IPS DF 6.9 (cell line): ENCODE measurements at places on chromosomes 6 and 20.

- no peak for DNase-seq
These were observed 12.0 kb upstream of the OR2B2 start for GRCh38 chr6:27924179-27924578.

DNA sequence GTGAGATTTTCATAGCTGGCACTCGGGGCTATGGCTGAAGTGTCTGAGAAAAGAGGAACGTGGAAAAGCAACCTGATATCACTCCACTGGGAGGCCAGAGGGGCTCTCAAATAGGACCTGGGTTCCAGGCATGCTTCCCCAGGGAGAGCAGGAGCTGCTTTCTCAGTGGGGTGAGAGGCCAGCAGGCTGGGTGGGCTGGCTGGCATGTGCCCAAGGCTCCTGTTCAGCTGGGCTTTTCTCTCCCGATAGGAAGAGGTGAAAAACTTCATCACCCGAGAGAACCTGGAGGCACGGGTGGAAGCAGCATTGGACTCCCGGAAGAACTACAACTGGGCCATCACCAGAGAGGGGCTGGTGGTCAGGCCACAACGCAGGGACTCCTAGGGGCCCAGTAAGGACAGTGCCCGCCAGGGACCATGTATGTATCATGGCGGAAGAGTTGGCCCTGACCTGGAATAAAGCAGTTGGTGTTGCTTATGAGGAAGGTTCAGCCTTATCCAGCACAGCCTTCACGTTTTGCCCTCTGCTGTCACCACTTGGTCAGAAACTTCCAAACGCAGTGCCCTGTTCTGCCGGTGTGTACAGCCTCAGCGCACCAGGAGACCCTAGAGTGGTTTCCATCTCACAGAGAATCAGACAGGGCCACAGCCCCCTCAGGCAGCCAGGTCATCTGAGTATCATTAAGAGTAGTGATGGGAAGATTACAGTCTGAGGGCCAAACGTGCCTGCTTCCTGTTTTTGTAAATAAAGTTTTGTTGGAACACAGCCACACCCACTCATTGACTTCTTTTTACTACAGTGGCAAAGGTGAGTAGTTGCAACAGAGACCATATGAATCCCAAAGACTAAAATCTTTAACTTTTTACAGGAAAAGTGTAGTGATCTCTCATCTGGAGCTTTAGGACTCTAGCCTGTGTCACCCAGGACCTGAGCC is 1.9 kb downstream of the MRPS26 start:
- DNase-seq: no peak

DNA sequence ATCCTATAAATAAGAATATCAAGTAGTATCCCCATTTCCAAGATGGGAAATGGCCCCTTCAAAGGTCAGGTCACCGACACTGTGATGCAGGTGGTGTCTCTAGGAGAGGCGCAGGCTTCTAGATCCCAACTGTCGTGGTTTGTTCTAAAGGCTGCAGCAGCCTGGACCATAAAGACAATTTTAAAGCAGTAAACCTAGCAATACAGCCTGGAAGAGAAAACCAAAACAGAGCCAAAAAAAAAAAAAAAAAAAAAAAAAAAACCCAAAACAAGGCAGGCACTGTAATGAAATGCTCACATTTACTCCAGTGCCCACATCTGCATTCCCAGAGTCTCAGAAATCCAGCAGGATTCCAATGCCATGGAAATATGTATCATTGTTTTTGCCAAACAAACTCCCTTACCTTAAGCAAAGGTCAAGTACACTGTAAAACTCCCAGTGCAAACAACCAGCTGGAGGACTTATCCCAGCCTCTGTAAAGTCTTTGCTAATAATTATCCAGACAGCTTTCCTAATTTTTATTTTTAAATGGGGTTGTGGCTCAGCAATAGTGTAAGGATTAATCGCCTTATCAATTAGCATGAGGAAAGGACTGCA is 98.2 kb downstream of the PSMG4 start:
- DNase-seq: no peak

DNA sequence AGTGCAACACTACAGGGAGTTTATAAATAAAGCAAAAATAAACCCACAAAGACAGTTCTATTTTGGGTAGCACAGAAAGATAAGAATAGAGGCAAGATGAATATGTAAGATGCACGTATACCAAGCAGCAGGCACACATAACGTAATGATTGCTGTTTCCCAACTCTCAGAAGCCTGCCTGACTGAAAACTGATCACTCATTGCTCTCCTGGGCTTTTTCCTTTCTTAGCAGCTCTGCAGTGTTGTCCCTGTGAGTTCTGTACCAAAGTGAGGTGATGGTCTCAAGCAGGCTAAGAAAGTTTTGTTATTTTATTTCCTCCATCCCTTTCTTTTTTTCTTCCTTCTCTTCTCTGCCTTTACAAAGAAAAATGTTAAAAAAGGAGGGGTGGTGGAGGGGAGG is 522.0 kb upstream of the MAN1A1 start:
- DNase-seq: no peak

DNA sequence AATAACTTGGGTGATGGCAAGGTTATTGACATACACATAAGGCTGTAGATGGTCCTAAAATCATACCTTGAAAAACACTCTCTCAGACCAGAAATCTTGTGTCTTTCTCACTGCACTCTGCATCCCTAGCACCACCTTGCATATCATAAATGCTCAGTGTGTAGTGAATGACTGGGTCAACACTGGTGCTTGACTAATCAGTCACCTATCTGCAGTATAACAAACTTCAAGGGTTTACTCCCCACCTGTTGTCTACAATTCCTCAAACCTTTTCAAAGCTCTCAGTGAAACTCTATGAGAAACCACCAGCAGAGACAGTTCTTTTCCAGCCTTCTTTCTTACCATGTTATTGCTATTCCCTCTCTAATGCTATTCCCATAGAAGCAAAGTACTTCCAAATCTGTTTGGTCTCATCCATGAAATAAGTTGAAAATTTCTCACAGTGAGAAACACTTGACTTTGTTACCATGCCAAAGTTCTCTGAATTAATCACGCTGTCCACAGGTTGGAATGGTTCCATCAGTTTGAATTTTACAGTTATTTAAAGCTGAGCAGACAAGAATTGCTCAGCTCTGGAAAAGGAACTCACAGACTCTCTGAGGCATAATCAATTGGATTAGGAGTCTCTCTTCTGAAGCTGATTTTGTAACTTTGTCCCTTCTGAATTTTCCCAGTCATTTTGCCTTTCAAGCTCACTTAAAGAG is 104.8 kb upstream of the EYA4 start:
- DNase-seq: no peak

DNA sequence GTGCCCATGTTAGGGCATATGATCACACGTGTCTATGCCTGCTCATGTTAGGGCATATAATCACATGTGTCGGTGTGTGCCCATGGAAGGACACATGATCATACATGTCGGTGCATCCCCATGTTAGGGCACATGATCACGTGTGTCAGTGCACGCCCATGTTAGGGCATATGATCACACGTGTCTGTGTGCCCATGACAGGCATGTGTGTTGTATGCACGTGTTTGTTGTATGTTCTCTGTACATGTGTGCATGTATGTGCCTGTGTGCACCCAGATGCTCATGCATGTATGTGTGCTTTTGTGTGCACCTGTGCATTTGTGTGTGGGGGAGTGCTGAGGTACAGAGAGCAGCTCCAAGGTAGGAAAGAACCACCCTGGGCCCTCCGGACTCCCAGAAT is 29.8 kb downstream of the YTHDF1 start:
- DNase-seq: no peak

GRCh38 chr20:13131688-13132087 is 89.4 kb upstream of the ISM1 start:
- no peak for DNase-seq

DNA sequence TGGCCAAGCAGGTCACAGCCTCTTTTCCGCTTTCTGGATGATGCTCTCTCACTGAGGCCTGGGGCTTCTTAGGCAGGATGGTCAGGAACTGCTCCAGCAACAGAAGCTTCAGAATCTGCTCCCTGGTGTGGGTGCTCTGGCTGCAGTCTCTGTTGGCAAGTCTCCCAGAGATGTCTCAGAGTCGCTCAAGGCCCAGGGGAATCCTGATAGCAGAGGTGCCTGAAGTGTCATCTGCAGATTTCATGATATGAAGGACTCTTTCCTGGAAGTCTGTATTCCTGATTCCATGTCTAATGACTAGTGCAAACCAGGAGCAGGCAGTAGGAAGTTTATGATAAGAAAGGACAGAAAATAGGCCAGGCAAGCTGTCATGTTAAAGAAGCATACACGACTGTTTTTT is 20.3 kb downstream of the ZSCAN31 start:
- no peak for DNase-seq

- DNase-seq: no peak
These were observed 11.2 kb upstream of the ZSCAN12 start for GRCh38 chr6:28410767-28411166.

DNA sequence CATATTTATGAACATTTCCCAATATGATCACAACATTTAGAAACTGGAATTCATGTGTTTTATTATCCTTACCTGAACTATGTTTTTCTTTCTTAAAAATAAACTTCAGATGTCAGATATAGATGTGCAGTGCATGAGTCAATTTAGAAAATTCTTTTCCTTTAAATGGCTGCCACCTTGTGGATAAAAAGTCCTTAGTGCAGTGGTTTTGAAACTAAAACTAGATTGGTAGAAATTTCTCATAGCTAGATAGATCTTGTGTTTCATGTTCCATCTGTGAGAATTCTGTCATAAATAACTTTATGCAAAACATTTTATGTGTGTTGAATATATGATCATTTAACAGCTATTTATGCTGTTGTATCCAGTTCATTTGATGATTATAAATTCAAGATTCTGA is 134.9 kb downstream of the KLHL32 start:
- DNase-seq: no peak

DNA sequence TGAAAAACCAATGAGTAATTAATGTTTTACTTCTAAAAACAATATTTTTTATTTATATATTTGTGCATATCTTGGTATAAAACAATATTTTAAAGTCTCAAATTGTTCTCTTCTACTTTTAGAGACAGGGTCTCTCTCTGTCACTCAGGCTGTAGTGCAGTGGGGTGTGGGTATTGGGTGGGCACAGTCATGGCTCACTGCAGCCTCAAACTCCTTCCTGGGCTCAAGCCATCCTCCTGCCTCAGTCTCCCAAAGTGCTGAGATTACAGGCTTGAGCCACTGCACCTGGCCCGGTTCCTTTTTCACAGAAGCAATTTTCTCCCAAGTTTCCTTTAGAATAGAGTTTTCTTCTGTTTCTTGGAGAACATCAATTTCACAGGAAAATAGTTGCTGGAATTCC is 102.8 kb downstream of the TMEM242 start:
- DNase-seq: no peak

- no peak for DNase-seq
These were observed 70.2 kb upstream of the SLC22A1 start for GRCh38 chr6:160051390-160051789.

- DNase-seq: no peak
These were observed 85.6 kb downstream of the AIG1 start for GRCh38 chr6:143146186-143146851.

DNA sequence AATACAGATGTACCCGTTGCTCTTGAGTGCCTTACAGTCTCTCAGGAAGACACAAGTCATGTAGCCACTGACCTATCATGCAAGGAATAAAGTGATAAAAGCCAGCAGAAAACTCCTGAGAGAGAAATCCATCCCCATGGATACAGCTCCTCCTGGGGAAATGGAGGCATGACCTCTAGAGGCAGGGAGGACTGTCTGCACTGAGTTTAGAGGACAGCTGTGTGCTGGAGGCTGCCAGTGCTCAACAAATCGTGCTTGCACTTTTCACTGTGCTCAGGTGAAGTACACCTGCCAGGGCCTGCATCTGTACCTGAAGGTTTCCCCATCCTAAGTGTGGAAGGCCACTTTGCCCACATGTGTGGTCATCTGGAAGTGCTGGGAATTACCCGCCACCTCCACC is 12.1 kb downstream of the CD93 start:
- no peak for DNase-seq

GRCh38 chr6:168052291-168052891 is 26.6 kb downstream of the FRMD1 start:
- DNase-seq: no peak

GRCh38 chr6:10175362-10175761 is 239.5 kb downstream of the TFAP2A start:
- DNase-seq: no peak

DNA sequence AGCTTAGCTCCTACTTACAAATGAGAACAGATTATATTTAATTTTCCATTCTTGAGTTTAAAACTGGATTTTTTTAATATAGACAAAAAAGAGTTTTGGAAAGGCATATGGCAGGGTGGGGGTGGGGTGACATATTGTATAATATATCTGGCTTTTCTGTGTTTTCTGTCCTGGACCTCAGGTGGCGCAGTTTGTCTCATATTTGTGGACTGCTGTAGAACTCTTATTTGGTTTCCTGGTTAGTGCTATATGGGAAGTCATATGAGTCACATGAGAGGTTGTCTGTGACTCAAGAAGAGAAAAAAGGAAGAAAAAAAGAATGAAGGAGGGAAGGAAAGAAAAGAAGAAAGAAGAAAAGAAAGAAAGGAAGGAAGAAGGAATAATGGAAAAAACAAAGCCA is 131.8 kb downstream of the CLVS2 start:
- no peak for DNase-seq

DNA sequence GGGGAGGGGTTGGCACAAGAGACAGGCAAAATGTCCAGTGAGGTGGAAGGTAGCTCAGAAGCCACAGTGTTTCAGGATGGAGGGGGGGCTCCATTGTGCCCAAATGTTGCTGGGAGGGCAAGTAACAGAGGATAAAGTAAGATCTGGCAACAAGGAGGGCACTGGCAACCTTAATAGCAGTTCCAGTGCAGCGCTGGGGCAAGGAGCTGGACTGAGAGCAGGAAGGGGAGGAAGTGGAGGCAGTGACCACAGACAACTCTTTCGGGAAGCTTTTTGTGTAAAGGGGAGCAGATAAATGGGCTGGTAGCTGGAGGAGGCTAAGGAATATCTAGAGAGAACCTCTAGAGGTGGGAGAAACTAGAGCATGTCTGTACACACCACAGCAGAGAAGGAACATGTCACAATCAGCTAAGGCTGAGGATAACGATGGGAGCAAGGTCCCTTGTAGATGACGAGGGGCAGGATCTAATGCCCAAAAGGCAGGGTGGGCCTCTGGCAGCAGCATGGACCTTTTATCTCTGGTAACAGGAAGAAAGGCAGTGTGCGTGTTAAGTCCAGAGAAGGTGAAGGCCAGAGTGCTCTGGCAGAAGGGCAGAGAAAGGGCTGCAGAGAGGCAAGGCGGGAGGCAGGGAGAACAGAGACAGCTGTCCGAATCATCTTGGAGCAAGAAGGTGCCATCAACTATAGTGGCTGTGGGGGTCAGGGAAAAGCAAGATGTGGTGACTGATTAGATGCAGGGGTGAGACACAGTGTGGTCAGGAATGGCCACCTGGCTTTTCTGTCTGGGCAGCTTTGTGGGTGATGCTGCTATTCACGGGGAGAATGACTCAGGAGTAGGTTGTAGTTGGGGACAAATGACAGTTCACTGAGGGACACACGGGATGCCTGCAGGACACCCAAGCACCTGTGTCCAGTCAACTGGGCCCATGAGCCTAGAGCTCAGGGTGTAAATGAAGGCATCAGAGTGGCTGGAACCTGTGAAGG is 17.4 kb downstream of the TMEM242 start:
- no peak for DNase-seq
